ENCODE measurements at places on chromosomes 13 and 19. TPM values are rescaled to one million over a fixed set of nuclear protein-coding genes. Genes with fewer than 3 reads are reported as not detected.

- DNase-seq, result no peak
These were observed 249.5 kb upstream of the SLC10A2 start for GRCh38 chr13:103315711-103316110.

DNA sequence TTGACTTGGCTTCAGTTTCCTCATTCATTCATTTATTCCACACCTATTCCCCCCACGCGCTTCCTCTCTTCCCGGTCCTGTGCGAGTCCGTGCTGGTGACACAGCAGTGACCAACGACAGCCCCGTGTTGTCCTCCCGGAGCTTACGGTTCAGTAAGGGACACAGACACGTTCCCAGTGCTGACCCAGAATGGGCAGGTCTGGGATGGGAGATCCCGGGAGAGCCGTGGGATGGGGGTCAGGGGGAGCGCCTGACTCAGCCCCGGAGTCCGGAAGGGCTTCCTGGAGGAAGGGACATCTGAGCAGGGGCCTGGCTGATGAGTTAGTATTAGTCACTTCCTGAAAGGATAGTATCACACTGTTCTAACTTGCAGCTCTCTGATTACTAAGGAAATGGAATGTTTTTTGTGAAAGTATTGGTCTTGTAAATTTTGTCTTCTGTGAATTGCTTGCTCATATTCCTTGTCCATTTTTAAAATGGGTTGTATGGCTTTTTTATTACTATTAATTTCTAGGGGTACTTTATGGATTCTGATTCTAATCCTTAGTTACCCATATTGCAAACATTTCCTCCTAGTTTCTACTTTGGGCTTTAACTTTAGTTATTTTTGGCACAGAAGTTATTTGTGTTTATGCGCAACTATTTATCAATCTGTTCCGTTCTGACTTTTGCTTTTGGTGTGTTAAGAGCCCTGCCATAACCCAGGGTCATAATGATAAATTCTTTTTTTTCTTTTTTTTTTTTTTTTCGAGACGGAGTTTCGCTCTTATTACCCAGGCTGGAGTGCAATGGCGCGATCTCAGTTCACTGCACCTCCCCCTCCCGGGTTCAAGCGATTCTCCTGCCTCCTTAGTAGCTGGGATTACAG lies 708 bp upstream of the ERCC1 start:
- peak; percentile 88 for DNase-seq

- no peak for DNase-seq
These were observed 5.1 kb upstream of the DCUN1D2 start for GRCh38 chr13:113495494-113496210.

DNA sequence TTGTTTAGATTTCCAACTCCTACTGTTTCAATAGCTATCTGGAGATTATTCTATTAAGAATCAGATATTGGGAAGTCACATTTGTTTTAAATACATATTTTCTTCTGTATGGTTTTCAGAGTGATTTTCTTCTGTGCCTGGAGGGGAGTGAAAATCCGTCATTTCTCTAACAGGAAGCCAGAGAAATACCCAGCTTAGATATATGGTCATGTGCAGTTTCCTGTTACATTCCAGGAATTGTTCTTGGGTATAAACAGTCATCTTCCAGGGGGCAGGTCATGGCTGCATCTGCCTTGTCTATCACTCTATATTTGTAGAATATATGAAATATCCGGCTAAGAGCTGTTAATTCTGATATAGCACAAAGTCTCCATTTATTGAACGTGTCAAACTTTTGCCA lies 77.5 kb upstream of the MIR17HG start:
- no peak for DNase-seq

Gene LRG1
- 0.43 TPM for total RNA-seq

GRCh38 chr19:18046059-18046718 lies 38.2 kb downstream of the ARRDC2 start:
- DNase-seq, result peak; percentile 93

All from H4 (cell line).